ENCODE measurements at places on chromosomes 7 and 10. TPM values are rescaled to one million over a fixed set of nuclear protein-coding genes. Genes with fewer than 3 reads are reported as not detected.
A peak's percentile ranks its signal among the peaks of the same experiment; 100 is the strongest.

SH3PXD2A gene
- total RNA-seq = 31.1 TPM

MYO1G gene
- 4.9 TPM for total RNA-seq

KLHDC10 gene
- total RNA-seq = 29.4 TPM

TEX47 gene
- not detected for total RNA-seq

CPVL gene
- total RNA-seq = 96.1 TPM

CLRN3 gene
- total RNA-seq = not detected

PALD1 gene
- 6.7 TPM for total RNA-seq

PAXIP1 gene
- 4.5 TPM for total RNA-seq

MDFIC gene
- total RNA-seq = 20.6 TPM

DNA sequence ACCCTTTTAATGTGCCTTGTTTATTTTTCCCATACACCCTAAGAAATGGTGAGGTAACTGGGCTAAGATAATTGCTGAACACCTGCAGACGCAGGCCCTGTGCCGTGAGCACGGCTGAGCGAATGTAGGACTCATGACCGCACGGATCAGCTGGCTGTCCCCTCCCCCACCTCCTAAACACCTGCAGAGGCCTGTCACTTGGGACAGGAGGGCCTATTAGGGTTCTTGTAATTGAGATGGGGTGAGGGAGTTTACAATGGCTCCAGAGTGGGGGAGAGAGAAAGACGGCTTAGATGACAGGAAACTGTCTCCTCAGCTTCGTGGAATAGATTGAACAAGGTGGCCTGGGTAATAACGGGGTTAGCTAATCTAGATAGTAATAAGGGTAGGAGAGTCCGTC, 291.7 kb upstream of the HABP2 start:
- no peak overlapping the region for H3K4me3 ChIP-seq
- H3K4me1 ChIP-seq = no peaks in the 10 kb centered on the region
- no peak for DNase-seq
- no peaks in the 10 kb centered on the region for H3K36me3 ChIP-seq

- peaks cover 36% of the 10 kb centered on the region for H3K4me1 ChIP-seq
- no peak overlapping the region for H3K27ac ChIP-seq
- no peak for DNase-seq
- no peak overlapping the region for H3K4me3 ChIP-seq
- H3K27me3 ChIP-seq = no peaks in the 10 kb centered on the region
- H3K36me3 ChIP-seq = no peaks in the 10 kb centered on the region
Observed at GRCh38 chr7:133061357-133061756, 20.5 kb downstream of the CHCHD3 start.

DNA sequence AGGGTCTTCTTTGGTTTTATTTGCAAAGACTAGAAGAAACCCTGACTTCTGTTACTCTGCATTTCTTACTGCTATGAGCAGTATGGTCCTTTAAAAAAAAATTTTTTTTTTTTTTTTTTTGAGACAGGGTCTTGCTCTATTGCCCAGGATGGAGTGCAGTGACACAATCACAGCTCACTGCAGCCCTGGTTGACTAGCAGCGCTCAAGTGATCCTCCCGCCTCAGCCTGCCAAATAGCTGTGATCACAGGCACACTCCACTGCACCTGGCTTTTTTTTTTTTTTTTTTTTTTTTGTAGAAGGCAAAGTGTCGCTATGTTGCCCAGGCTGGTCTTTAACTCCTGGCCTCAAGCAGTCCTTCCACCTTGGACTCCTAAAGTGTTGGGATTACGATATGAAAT, 17.4 kb downstream of the CNNM2 start:
- H3K27me3 ChIP-seq = no peaks in the 10 kb centered on the region
- no peak overlapping the region for H3K27ac ChIP-seq
- no peaks in the 10 kb centered on the region for H3K4me1 ChIP-seq
- no peaks in the 10 kb centered on the region for H3K36me3 ChIP-seq

- H3K4me3 ChIP-seq = no peak overlapping the region
- H3K27me3 ChIP-seq = no peaks in the 10 kb centered on the region
- no peak for DNase-seq
- peak overlapping the region; percentile 79 for H3K27ac ChIP-seq
Observed at GRCh38 chr10:74587109-74587854, 239.1 kb upstream of the KAT6B start.

DNA sequence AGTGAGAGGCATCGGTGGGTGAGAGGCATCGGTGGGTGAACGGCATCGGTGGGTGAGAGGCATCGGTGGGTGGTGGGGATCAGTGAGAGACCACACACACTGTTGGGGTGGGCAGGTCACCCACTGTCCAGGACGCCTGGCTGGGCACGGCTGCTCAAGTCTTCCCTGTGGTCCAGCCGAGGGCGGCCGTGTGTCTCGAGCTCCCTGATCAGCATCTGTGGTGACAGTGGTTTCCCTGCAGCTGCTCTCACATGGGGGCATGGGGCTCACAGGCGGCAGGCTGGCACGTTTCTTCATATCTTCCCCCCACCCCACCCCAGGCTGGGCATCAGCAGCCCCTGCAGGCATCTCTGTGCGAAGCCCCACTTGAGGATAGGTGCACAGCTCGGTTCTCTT, 78.2 kb downstream of the NKX6-2 start:
- H3K36me3 ChIP-seq = peaks cover 55% of the 10 kb centered on the region
- DNase-seq = no peak
- no peaks in the 10 kb centered on the region for H3K27me3 ChIP-seq
- no peak overlapping the region for H3K27ac ChIP-seq

- H3K4me3 ChIP-seq = no peak overlapping the region
- H3K36me3 ChIP-seq = no peaks in the 10 kb centered on the region
- peak overlapping the region; percentile 2 for H3K27ac ChIP-seq
- DNase-seq = no peak
Observed at GRCh38 chr7:116772423-116772863, 89.9 kb upstream of the CAPZA2 start.

DNA sequence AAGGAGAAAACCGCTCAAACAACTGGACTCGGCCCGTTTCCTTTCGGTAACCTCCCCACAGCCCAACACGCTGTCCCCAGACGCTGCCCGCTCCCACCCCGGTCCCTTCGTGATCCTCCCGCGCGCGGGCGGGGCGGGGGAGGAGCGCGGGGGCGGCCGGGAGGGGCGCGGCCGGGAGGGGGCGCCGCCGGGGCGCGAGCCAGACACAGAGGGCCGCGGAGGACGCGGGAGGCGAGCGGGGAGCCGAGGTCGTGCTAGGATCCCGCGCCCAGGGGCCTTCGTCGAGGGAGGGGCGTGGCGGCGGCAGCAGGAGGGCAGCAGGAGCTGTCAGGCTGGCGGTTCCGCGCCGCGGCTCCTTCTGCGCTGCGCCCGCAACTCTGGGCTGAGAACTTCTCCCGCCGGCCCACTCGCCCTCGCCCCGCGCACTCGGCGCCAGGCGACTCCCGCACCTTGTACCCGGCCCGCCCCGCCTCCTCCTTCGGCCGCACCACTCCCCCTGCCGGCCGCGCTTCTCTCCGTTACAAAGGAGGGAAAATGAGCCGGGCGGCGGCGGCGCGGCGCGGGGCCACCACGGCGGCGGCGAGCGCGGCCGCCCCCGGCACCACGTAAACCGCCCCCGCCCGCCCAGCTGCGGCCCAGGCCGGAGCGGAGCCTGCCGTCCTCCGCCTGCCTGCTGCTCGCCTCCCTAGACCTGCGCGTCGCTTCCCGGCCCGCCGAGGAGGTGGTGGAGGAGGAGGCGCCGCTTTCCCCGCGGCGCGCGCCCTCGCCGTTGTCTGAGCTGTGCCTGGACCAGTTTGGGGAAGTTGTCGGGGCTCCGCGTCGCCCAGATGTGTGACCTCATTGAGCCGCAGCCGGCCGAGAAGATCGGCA, at the start of gene CDK14:
Gene CDK14, plus strand, starts transcription at position 521 of the 870 bp plus-strand sequence. Its CDS starts 307 bp downstream, at position 828.
- DNase-seq = peak; percentile 85
- H3K36me3 ChIP-seq = no peaks in the 10 kb centered on the region
- H3K4me1 ChIP-seq = peaks cover 15% of the 10 kb centered on the region

DNA sequence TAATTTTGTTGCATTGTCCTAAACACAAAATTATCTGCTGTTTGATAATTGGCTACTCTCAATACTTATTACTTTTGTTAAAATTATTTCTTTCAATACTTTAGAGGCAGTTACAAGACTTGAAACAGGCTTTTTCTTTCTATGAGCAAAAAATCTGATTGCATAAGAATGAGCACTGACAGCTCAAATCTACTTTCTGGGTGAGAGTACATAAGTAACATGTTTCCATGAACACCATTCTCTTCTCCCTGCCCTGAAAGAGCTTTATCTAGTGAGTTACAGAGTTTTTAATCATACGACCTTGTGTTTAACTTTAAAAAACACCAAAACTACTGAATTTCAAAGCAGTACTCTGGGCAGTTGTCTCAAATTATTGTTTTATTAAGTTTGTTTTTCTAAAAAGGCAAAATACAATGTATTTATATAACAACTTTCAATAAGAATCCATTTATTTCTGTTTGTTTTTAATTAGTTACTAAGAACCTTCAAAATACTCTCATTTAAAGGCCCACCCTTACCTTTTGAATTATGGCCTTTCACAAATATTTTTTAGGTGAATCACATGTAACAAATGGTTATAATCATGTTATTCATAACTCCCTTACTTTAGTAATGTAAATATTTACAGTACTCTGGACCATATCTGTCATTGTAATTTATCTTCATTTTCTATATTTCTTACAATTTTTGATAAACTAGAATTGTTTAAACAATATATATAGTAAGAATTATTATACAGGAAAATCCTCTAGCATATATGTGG, 23.0 kb upstream of the TFAM start:
- no peaks in the 10 kb centered on the region for H3K27me3 ChIP-seq
- H3K4me3 ChIP-seq = no peak overlapping the region
- peaks cover 9% of the 10 kb centered on the region for H3K4me1 ChIP-seq
- no peaks in the 10 kb centered on the region for H3K36me3 ChIP-seq
- H3K27ac ChIP-seq = no peak overlapping the region

DNA sequence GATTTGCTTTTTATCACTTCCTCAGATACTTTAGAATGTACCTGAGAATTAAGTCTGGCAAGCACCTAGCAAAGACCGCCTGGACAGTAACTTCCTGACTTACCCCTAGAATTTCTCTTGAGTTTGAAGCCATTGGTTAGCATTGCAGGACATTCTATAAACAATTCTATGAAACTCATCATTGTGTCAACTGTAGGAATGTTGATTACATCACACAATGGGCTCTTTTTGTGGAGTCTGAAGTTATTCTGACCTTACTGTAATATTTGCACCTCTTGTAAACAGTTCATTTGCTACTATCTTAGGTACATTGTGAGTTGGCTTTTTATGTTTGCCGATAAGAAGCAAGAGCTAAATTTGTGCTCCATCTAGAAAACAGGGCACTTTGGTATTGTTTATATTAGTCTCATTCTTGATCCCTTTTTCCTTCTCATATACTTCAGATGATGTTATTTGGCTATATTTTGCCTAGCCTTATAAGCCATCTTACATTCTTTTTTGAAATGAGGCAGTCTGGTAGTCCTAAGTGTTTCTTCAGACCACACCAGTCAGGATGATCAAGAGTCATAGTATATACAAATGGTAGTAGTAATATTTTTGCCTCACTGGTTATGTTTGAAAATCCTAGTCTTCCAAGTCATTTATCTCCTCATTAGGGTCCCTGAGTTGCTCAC, 52.4 kb downstream of the CASD1 start:
- DNase-seq = no peak
- no peak overlapping the region for H3K27ac ChIP-seq
- H3K4me3 ChIP-seq = no peak overlapping the region
- H3K4me1 ChIP-seq = no peaks in the 10 kb centered on the region

GRCh38 chr10:110414548-110415309, 83.0 kb upstream of the DUSP5 start:
- peak overlapping the region; percentile 34 for H3K27ac ChIP-seq
- no peak for DNase-seq
- peaks cover 52% of the 10 kb centered on the region for H3K4me1 ChIP-seq
- no peaks in the 10 kb centered on the region for H3K36me3 ChIP-seq

DNA sequence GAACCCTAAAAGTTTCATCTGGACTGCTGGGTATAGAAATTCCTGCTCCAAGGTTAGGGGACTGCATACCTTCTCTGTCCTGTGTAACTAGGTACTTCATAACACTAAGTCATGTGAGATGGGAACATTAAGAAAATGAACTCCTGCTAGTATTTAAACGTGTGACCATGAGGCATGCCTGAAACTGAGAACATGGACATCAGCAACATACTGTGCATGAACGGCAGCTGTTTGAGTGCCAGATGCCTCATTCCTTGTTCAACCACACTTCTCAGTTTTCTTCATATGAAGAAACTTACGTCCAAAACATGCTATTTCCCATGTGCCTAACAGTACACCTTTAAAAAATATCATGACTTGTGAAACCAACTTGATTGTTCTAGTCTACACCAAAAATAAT, 88.5 kb downstream of the CREM start:
- DNase-seq = no peak
- H3K4me1 ChIP-seq = peaks cover 28% of the 10 kb centered on the region
- H3K27ac ChIP-seq = no peak overlapping the region
- H3K27me3 ChIP-seq = no peaks in the 10 kb centered on the region
- H3K4me3 ChIP-seq = no peak overlapping the region

DNA sequence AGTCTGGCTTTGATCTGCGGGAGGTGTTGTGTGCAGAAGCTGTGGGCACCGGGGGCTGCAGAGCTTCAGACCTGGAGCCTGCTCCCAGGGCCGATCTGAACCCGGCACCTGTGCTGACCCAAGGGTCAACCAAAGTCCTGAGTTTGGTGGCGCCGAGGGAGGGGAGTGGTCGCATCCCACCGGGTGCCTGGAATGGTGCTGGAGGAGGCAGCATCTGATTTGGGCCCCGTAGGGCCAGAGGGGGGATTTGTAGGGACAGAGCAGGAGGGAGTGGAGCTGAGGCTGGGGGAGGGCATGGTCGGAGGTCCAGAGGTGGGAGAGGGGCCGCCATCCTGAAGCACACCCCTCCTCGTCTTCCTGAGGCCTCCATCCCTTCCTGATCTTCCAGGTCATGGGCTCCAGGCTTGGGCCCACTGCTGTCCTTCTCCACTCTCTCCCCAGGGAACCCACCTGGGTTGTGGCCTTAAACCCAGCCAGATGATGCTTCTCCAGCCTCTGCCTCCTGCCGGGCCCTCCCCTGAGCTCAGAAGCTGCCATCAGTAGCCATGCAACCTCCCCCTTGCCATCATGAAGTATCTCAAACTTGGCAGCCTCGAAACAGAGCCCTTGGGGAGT, 112.9 kb downstream of the LHPP start:
- H3K27me3 ChIP-seq = no peaks in the 10 kb centered on the region
- no peaks in the 10 kb centered on the region for H3K36me3 ChIP-seq
- peak; percentile 42 for DNase-seq
- no peak overlapping the region for H3K27ac ChIP-seq

- peak; percentile 81 for DNase-seq
- peak overlapping the region; percentile 69 for H3K27ac ChIP-seq
- H3K4me1 ChIP-seq = no peaks in the 10 kb centered on the region
- H3K4me3 ChIP-seq = peak overlapping the region; percentile 34
- H3K27me3 ChIP-seq = no peaks in the 10 kb centered on the region
Observed at GRCh38 chr10:30818010-30818660, 188.6 kb upstream of the LYZL2 start.

GRCh38 chr10:10120671-10121070, 897.0 kb upstream of the CELF2 start:
- H3K27me3 ChIP-seq = no peaks in the 10 kb centered on the region
- H3K36me3 ChIP-seq = no peaks in the 10 kb centered on the region
- H3K4me1 ChIP-seq = no peaks in the 10 kb centered on the region
- no peak for DNase-seq
- H3K27ac ChIP-seq = no peak overlapping the region
